CD8-positive, alpha-beta memory T cell (primary cell): ENCODE measurements at places on chromosomes 4 and X. TPM values are rescaled to one million over a fixed set of nuclear protein-coding genes. Genes with fewer than 3 reads are reported as not detected.

- DNase-seq: no peak
These were observed 24.8 kb downstream of the CXCL1 start for GRCh38 chr4:73894001-73894400.

GRCh38 chr4:112287258-112287989 is 1.7 kb upstream of the TIFA start:
- no peak for DNase-seq

- DNase-seq: no peak
These were observed 1020.5 kb upstream of the AGA start for GRCh38 chr4:178462710-178463109.

- no peak for DNase-seq
These were observed 50.6 kb upstream of the ACSL4 start for GRCh38 chrX:109783701-109784079.

DNA sequence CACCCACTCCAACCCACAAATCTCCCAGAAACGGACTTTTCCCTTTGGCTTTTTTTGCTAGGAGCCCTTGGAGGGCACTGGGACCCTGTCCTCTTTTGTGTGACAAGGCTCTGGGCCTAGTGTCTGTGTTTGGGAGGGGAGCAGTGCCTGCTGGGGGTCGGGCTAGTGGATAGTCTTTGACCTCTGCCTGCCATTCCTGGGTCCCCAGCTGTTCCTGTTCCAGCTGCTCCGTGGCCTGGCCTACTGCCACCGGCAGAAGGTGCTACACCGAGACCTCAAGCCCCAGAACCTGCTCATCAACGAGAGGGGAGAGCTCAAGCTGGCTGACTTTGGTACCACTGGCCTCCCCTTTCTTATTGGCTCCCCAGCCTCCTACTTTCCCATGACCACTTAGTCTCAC is 6.7 kb upstream of the USP11 start:
- no peak for DNase-seq

Gene SSX3
- total RNA-seq: not detected

Gene GCNA
- total RNA-seq: 4.2 TPM
